ENCODE measurements at places on chromosomes 1 and 21.
A peak's percentile ranks its signal among the peaks of the same experiment; 100 is the strongest.

DNA sequence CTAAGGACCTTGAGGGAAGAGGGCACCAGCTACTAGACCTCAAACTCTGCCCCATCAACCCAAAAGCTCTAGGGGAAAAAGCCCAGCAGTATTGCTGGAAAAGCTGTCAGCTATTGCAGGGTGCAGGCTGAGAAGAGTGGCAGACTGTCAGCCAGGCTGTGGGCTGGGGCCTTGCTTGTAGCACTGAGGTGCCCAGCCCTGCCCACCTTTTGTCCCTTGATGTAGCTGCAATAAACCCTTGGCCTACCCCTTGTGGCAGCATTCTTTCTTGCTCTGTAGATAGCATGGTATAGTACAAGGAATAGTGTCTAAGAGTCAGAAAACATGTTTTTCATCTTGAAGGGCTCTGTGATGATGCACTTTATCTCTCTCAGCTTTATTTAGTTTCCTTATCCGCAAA is 39.4 kb downstream of the CDC14A start:
- no peak for DNase-seq

- DNase-seq, result peak; percentile 64
Measured at GRCh38 chr1:119549719-119550132, 42.7 kb downstream of the HSD3B1 start.

GRCh38 chr1:25568090-25568833 is 24.9 kb downstream of the LDLRAP1 start:
- peak; percentile 81 for DNase-seq

DNA sequence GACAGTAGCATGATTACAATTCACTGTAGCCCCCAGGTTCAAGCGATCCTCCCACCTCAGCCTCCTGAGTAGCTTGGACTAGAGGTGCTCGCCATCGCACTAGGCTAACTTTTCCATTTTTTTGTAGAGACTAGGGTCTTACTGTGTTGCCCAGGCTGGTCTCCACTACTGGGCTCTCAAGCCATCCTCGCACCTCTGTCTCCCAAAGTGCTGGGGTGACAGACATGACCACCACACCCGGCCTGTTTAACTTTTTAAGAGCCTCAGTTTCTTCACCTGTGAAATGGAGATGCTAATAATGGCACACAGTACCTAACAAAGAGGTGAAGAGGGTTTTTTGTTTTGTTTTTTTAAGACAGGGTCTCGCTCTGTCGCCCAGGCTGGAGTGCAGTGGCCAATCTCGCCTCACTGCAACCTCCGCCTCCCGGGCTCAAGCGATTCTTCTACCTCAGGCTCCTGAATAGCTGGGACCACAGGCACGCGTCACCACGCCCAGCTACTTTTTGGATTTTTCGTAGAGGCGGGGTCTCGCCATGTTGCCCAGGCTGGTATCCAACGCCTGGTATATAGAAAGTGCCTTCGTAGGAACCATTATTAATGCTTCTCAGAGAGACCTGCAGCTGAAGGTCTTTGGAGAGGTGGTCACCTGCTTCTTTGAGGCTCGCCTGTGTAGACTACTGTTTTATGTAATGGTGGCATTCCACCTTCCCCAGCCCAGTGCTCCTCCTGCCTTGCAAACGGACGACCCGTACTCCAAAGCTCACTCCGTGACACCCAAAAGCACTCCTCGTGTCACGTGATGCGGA is 567 bp downstream of the PMVK start:
- no peak for DNase-seq

DNA sequence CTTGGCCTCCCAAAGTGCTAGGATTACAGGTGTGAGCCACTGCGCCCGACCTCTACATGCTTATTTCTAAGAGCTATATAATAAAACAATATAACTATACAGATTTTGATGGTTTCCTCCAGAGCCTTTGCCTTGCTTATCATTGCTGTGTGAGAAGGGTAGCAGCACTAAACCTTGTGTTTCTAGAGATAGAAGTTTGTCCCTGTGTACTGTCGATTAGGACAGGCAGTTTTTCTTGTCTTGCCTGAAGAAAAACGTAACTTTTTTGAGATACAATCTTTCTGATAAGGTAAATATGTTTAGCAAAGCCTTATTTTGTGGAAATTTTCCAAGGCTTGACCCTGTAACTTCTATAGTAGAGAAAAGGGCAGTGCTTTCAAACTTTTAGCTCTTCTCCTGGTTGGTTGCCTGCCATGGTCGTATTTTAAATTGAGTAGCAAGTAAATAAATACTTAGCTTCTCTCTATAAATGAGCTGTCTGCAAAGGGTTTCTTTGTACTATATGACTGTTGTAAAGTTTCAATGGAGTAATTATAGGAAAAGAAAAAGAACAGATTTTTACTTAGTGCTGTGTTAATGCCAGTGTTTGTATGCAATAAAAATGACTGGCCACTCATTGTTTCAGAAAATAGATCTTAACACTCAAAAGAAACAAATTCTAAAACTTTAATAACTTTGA is 86.4 kb upstream of the CACYBP start:
- DNase-seq, result no peak

DNA sequence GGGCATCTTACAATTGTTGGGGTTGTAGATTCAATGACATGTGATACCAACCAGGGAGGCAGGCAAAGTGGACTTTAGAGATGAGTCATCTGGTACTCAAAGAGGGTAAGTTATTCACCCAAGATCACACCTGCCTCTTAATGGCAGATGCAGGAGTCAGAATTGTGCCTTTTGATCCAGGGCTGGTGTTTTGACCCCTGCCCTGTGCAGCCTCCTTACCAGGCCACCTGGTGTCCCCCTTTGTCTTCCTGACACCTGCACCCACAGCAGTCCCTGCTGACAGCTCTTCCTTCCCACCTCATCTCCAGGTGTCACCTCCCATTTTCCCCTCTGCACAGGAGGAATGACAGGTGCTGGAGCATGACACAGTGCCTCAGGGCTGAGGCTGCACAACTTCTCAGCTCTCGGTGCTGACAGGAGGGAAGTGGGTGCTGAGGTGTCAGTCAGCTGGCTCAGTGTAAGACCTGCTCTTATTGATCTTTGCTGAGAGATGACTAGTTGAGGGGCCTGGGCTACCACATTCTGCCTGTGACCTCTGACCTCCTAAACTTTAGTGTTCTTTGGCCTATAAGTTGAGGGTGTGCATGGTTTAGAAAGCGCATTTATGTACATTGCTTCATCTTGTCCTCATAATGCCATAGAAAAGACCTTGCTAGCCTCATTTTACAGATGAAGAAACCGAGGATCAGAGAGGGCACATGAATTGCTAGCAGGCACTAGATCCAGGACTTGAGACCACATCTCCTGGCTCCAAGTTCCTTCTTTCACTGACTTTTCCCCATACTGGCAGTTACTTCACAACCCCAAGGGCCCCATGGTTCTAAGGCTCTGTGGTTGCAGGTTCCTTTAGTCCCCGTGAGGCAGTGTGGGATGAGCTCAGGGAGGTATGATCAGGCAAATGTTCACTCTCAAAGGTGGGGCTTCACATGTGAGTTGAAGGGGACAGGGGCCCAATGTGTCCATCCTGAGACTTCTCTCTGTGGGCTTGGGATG is 31.3 kb downstream of the CACNA1E start:
- DNase-seq, result no peak

GRCh38 chr1:6624710-6625583 is at the start of gene THAP3:
THAP3 (plus strand) TSS chr1:6624868; CDS start chr1:6625219, 351 bp downstream.
- peak; percentile 89 for DNase-seq

DNA sequence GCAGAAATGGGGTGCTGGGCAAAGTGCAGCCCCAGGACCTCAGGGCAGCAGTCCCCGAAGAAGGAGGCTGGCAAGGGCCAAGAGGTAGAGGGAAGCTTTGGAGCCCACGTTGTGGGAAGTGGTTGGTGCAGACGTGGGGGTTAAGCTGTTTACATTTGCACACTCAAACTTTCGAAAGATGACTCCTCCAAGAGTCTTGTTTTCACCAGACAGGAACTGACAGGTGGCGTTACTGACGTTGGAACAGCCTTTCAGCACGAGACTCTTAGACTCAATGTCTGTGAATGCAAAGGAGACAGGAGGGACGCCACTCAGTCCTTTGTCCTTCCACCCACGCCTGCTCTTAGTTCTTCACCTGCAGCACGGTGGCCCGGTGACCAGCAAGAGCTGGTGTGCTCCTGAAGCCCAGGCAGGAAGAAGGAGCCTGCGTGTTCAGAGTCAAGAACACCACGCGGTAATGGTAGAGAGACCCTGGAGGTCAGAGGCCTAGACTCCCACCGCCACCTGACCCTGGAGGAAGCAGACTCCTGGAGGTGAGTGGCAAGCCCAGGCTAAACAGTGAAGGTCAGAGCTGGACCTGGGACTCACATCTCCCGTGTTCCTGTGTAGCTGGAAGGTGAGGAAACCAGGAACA is 15.9 kb downstream of the LYPD8 start:
- no peak for DNase-seq

- no peak for DNase-seq
Measured at GRCh38 chr1:54842963-54843362, 41.8 kb upstream of the TTC22 start.

DNA sequence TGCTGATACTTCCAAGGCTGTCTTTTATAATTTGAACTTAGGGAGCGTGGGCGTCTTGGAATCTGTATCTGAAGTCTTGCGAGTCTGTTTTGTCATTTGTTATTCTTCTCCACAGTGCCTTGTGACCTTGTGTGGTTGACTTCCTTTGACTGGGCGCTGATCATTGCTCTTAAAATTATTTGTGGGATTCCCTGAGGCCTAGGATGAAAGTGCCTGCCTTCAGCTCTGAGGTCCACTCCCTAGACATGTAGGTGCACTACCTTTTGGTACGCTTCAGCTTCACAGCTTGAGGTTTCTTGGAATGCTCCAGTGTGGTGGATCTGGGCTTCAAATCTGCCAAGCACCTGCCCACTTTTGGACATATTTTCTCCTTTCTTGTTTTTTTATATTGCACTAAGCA is 50.2 kb upstream of the IGSF5 start:
- no peak for DNase-seq

DNA sequence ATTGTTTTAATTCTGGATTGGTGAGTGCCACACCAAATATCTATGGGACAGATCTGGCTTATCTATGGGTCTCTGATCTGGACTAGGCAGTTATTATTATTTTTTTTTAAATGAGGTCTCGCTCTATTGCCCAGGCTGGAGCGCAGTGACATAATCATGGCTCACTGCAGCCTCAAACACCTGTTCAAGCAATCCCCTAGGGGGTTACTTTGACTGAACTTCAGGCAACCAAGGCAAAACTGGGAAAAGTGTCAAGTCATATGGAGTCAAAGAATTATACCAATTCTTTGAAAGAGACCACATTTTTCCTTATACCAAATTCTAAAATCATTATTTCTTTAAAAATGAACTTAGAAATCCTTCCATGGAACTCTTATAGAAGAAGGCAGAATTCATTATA is 129.1 kb upstream of the HOOK1 start:
- no peak for DNase-seq

- DNase-seq, result peak; percentile 74
Measured at GRCh38 chr1:151340870-151341754, 5.9 kb downstream of the RFX5 start.

DNA sequence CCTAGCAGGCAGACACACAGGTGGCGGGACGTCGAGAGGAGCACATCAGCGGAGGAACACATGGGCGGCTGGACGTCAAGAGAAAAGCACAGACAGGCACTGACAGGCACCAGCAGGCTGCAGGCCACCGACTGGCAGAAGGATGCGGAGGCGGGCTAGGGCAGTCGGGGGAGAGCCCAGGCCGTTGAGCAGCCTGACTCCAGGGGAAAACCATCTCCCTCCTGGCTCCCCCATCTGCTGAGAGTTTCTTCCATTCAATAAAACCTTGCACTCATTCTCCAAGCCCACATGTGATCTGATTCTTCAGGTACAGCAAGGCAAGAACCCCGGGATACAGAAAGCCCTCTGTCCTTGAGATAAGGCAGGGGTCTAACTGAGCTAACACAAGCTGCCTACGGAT is 25.5 kb downstream of the B3GALT5 start:
- no peak for DNase-seq

Data from amniotic epithelial cell (primary cell).